Suprapubic skin (tissue), 4 donors: ENCODE measurements at places on chromosomes 11 and 22. TPM values are rescaled to one million over a fixed set of nuclear protein-coding genes. Genes with fewer than 3 reads are reported as not detected.

Gene CSF2RB
- total RNA-seq: 3.9 TPM

Gene KDM4E
- not detected for total RNA-seq

Gene SLC7A4
- 2.1 TPM for total RNA-seq

Gene OTUB1
- total RNA-seq: 78.4 TPM

Gene KRTAP5-10
- 5.9 TPM for total RNA-seq

Gene BTBD18
- total RNA-seq: not detected

Gene PRODH
- 70.7 TPM for total RNA-seq

Gene KRTAP5-1
- total RNA-seq: not detected

Gene DLG2
- 49.2 TPM for total RNA-seq

Gene CLMP
- 26.9 TPM for total RNA-seq

Gene PRG3
- total RNA-seq: not detected

Gene P4HA3
- total RNA-seq: 0.42 TPM

Gene C11orf16
- total RNA-seq: not detected

- DNase-seq: peak; percentile 75
Measured at GRCh38 chr11:2781408-2782274, 81.8 kb upstream of the KCNQ1OT1 start.

DNA sequence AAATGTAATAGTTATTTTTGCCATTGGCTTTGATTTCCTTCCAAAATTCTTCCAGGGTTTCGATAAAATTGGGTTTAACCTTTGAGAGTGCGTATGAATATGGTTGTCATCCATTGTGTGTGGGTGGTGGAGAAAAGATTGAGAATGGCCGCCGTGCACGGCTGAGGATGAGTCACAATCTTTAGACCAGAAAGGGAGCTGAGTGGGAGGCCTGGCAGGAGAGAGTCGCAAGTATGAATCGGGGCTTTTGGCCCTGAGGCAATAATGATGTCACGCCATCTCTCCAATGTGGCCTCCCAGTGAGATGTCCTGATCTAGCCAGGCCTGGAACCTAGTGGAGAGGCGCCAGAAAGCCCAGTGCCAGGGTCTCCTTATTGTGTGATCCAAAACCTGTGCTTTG lies 33.1 kb upstream of the SMPD1 start:
- peak; percentile 71 for DNase-seq

GRCh38 chr11:41389623-41390130 lies 69.8 kb downstream of the LRRC4C start:
- DNase-seq: no peak

GRCh38 chr11:77455740-77456139 lies 18.2 kb downstream of the PAK1 start:
- no peak for DNase-seq

DNA sequence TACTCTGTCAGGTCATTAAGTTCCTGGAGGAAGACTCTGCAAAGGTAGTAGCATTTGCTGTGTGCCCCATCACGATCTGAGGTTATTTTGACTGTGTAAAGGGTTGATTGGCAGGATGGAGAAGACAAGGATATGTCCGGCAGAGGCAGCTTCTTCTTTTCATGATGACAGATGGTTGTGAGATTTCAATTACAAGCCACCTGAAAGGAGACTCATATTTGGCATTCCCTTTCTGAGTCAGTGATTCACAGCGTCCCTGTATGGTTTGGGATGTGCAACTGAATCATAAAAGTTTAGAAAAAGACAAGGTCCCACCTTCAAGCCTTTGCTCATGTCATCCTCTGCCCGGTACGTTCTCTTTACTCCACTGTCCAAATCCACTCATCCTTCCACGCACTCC lies 113.4 kb downstream of the MTNR1B start:
- no peak for DNase-seq

DNA sequence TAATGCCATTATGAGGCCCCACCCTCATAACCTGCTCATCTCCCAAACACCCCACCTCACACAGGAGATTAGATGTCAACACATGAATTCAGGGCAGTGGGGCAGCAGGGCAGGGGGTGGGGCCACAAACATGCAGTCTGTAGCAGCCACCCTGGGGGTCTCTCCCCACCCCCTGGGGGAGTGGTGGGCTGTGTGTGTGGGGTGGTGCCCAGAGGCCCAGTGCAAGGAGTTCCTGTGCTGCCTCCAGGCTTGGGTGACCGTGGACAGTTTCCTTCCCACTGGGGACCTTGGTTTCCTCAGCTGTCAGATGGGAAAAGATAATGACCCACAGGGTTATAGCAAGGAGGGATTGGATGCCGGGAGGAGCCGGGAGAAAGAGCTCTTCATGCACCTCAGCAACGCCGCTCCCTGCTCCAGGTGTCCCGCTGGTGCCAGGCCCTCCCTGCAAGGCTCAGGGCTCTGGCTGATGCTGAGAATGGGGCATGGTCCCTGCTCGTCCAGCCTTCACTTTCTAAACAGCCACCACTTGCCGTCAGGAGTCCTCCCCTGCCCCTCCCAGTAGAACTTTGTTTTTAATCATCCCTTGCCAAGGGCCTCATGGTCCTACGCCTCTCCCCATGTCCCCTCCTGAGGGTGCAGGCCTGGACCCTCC lies 2.0 kb upstream of the MRGPRF start:
- no peak for DNase-seq

DNA sequence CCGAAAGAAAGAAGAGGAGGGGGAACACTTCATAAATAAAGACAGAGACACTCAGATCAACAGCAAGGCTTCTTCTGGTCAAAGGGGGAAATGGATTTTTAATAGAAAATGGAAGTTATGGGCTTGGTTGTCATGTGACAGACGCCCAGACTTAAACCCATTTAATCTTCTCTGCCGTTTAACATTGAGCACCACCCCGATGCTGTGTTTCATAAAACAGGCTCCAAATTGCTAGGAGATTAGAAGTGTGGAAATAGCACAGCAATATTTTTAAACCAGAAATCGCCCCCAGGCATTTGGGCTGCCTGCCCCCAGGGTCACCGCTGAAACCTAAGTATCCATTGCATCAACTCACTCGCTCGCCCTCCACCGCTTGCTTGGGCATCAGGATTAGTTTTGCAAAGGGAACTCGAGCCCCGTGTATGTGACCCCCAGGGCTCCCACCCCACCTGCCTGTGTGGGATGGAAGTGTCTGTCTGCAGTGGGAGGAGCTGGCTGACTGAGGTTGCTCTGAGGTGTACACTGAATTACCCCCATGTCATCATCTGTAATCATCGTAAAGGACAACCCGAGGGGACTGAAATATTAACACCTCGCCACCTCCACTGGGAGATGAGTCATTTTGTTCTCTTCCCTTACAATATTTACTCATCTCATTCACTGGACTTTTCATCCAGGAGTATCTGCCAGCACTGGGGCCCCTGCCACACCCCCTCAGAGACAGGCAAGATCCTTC lies 10.7 kb downstream of the DSCAML1 start:
- DNase-seq: no peak

DNA sequence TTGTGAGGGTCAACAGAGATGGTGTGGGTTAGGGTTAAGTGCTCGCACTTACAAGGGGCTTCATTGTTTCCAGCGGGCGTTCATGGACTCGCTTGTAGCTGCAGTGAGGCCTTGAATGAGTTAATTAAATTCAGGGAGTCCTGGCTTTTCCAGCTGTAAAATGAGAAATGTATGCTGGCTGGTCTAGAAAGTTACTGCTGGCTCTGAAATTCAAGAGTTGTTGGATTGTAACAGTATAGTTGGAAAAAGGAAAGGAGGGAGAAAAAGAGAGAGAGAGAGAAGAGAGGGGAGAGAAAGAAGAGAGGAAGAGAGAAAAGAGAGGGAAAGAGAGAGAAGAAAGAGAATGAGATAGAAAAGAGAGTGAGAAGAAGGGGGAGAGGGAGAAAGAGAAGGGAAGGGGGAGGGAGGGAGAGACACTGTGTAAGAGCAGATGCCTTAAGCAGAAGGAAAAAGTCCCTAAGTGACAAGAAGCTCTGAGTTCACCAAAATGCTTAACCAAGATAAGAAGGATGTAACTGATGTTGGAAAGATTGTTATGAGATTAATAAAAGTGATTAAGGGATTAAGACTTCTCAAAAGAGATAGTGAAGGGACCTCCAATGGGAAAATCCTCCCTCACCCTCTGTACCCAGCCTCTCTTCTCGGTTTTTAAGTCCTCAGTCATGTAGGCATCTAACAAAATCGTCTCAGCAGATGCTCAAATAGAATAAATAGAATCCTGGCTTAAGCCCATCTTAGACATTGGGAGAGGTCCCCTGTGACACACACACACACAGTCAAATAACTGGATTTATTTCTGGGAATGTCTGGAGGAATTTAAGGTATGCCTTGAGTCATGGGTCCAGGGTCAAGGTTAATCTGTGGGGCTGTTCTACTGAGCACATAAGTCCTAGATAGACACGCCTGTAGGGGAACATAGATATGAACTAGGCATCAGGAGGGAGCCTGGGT lies 477.9 kb downstream of the MIAT start:
- no peak for DNase-seq

DNA sequence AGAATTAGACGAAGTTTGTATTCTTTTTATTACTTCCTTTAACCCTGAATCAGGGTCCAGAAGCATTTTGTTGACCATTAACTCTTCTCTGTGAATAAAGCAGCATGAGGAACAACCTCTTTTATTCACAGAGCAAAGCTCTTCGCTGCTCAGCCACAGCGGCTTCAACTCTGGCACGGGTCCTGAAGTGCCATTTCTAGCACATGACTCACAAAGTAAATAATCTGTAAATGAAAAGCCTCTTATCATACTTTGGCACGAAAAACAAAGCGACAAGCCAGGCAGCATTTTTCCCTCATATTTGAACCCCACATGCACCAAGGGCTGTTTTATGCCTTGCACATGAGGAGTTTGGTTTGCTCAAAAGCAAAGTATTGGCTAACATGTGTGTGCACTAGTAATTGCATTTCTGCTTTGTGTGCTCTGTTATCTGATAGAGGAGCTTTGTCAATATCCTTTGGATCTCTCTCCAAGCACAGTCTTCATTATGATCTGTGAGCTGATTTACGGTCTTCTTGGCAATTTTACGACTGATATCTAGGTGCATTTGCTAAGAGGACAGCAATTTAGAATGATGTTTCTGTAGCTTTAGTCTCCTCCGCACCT lies 33.0 kb upstream of the APOBEC3A start:
- DNase-seq: peak; percentile 72

DNA sequence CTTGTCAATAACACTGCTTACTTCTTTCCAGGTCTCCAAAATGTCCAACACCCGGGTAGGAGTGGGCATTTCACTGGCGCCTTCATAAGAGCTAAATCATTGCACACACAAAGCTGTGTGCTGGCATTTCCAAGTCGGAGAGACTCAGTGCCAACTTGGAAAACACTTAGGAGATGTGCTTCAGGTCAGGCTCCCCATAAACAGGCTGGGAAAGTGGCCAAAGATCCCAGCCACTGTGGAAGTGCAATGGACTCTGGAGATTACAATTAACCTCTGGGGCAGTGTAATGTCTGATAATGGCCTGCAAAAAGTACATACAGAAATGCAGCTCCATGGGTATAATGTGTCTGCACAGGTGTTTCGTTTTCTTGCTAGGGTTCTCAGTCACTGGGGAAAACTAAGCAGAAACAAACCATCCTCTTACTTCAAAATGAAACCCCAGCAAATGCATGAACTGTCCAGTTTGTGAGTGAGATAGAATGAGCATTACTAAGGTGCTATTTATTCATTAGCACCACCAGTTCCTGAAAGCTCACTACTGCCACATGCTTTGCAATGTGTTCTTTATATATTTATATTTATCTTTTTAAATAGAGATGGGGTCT lies 79.0 kb downstream of the ABTB2 start:
- DNase-seq: no peak

GRCh38 chr22:39204216-39204615 lies 40.6 kb downstream of the PDGFB start:
- DNase-seq: peak; percentile 46

- no peak for DNase-seq
Measured at GRCh38 chr11:9568854-9569587, 4.4 kb upstream of the WEE1 start.

DNA sequence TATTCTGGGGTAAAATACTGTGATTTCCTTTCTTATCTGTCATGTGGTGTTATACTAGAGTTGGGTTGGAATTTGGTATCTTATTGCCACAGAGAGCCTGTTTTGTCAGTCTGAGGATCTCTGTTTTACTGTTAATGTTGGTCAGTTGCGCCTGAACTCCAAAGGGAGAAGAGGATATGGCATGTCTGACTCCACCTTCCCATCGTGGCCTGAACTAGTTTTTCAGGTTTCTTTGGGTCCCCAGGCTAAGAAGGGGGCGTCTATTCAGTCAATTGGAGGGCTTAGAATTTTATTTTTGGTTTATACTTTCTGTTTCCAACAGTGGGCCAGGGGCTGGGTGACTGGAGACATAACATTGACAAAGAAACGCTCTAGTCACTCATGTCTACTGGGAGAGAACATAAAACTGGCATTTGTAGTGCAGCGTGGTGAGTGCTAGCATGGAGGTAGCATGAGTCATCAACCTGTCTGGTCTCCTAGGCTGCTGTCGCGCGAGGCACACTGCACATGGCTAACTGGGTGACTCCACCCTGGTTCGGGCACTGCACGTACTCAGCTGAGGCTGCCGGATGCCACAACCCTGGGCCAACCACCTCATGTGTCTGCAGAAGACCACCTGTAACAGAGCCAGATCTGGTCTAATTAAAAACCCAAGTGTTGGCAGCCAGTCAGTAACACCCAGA lies 120.1 kb upstream of the OR9Q1 start:
- peak; percentile 83 for DNase-seq

- DNase-seq: no peak
Measured at GRCh38 chr22:30411780-30412179, 13.8 kb upstream of the MTFP1 start.

GRCh38 chr11:44999068-44999467 lies 48.4 kb upstream of the TP53I11 start:
- DNase-seq: peak; percentile 22

- no peak for DNase-seq
Measured at GRCh38 chr11:454801-455565, 4.9 kb downstream of the PTDSS2 start.

DNA sequence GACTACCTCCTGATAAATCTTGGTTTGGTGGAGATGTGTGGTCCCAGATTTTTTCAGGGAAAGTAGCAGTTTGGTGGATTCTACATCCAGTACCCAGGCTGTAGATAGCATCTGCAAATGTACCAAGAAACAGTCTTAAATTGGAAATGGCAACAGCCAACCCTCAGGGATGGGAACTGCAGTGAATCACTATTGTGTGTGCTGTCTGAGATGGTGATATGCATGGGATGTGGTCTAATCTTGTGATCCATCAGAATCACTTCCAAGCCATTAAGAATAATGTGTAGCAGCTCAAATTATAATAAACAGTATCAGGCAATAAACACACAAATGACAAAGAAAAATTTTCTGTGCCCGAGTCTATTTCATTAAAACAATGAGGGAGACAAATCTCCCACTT lies 3.4 kb downstream of the OLFML1 start:
- no peak for DNase-seq

- no peak for DNase-seq
Measured at GRCh38 chr11:115409691-115410220, 94.5 kb downstream of the CADM1 start.

DNA sequence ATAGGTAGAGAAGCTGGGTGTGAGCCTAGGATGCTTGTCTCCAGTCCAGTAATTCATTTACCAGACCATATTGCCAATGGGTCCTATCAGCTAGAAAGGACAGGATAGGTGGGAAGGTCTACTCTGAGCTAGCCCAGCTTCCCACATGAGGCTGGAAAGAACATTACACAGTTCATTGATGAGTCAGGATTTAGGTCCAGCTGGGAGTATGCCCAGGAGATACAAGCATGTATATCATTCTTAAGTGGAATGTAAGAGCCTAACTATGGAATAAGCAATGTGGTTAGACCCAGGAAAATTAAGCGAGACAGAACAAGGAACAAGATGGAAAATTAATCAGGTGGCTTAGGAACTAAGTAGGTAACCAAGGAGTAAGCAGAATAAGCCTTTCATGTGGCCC lies 59.0 kb upstream of the TBCEL start:
- no peak for DNase-seq
